ENCODE measurements at places on chromosomes 12 and 14.

DNA sequence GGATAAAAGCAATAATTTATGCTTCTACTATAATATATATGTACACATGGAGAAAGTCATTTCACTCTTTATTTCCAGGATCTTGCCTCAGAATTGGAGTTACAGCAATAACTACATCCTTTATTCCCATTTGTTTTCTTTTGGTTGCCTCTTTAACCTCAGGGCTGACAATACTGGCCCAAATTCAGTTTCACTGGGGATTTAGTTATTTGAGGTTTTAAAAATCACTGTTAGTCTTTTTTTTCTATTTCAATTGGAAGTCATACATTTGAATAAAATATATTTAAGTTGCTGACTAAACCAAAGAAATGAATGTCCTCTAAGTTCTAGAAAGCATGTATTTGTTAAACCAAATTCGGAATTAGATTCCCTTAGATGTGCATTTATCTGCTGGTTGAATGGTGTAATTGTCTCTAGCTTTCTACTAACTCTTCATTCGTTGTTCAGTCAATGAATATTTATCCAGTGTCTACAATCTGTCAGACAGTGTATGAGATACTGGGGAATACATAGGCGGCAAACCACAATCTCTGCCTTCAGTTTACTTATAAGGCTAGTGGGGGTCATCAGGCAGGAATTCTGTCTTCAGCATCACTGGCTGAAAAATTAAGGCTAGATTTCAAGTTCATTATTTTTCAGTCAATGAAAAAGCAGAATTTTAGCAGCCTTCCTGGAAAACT is 190.8 kb upstream of the ARHGAP5 start:
- no peak for DNase-seq

DNA sequence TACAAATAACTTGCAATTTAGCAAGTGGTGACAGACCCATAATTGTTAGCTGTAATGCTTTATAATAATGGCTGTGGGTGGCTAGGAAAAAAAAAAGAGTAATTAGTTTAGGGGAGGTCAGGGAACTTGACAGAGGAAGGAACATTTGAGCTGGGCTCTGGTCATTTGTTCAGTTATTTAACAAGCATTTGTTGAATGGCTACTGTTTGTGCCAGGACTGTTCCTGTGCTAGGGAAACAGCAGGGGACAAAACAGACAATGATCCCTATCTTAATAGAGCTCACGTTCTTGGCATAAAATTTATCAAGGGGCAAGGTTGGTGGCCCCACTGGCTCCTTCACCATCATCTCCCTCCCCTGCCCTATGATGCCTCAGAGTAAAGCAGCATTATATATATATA is 18.5 kb downstream of the CHST11 start:
- DNase-seq: no peak

DNA sequence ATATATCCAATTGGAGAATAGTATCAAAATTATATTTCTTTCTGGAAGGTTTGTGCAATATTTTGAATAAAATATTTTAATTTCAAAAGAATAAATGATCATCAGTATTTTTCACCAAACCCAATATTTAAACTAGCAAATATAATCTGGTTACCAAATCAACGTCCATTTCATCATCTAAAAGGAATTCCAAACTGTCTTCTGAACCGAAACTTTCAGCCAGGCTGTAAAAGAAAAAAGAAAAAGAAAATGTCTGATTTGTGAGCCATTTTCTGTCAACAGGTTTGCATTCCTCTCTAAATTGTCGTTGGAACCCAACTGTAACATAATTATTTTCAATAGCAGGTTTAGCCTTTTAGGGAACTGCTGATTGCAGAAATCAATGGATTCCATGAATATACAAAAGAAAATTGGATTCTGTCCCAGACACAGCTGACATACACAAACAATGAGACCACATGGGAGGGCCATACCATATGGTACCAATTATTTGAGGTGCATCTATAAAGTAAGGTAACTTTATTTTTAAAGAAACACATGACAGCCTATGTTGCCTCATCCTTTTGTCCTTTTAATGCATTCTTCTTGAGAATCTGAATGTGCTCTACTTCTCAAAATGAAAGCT is 22.7 kb downstream of the SNRPF start:
- DNase-seq: no peak

- no peak for DNase-seq
Measured at GRCh38 chr14:37709419-37710195, 114.2 kb downstream of the TTC6 start.

DNA sequence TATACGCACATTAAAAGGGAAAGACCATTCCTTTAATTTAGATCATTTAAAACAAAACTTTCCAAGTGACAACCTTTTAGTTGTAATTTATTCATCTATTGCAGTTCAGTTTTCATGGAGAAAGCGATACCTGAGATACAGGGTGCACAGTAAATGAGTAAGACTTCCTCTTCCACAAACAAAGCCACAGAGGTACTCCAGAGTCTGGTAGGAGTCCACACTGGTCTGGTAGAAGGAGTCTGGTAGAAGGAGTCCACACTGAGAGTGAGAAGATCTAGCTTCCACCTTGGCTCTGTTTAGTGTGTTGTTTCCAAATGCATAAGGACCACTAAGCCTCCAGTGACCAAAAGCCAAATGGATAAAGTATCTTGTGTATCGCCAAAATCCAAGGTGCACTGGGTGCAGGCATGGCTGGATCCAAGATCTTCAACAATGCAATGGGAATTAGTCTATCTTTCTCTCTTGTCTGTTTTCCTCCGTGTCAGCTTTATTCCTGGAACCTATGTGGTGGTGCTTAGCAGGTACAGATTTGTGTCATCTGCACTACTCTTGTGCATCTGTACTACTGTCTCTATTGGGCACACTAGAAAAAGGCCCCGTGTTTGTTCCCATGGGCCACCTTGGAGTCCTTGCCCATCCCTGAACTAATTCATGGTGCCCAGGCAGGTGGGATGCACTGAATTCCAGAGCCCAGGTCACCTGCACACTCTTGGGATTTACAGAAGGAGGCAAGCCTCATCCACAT is 331.1 kb downstream of the BCL11B start:
- no peak for DNase-seq

- no peak for DNase-seq
Measured at GRCh38 chr14:56905282-56905681, 95.0 kb upstream of the OTX2 start.

- no peak for DNase-seq
Measured at GRCh38 chr12:1525858-1526257, 68.5 kb downstream of the FBXL14 start.

DNA sequence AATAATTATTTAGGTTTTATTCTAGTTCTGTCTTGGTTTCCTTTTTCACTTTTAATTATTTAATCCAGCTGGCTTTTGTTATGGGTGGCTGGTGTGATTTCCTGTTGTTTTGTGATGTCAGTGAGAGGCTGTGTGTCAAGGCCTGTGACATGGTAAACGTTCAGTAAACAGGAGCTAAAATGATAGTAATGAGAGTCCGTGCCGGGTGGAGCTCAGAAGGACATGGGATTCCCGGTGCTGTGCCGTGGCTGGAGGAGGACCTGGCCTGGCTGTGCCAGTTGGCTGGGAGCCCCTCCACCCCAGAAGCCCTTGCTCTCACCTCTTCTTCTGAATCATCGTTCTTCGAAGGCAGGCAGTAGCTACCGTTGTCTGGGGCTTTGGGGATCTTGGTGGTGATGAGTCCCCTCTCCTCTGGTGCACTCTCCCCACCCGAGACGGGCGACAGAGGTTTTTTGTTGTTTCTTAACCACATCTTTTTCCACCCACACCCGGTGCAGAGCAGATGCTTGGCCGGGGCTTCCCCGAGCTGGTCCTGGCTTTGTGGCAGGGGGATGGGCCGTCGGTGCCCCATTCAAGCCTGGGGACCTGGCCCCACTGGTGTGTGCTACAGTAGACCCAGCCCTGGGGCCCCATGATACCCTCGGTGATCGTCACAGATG is 29.1 kb downstream of the SH2B3 start:
- DNase-seq: peak; percentile 68

GRCh38 chr12:27974735-27975221 is 2.2 kb upstream of the PTHLH start:
- no peak for DNase-seq

DNA sequence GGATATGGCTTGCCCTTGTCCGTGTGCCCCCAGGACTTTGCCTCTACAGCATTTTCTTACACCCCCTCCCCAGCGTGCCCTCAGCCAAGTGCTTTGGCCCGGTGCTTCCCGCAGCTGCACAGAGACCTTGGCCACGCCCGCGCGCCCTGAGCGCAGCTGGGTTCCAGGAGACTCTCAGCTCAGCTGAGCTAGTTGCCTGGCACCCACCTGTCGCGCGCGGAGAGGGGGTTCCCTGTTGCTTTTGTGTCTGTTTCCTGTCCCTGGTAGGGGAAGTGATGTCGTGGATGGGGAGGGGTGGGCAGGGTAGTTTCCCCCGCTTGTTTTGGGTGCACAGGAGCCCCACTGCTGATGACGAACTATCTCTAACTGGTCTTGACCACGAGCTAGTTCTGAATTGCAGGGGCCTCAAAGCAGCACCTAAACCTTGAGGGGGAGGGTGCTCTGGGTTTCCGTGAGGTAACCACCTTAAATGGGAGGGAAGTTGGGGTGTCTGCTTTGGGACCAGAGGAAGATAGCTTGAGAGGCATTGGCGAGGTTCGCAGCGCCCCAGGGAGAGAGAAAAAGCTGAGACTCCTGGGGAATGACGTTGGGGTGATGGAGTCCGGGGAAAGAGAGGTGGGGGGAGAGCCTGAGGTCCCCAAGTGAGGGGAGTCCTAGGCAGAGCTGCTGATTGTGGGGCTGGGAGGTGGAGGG is 1.5 kb downstream of the DIO3 start:
- no peak for DNase-seq

GRCh38 chr12:32030151-32030550 is 70.9 kb downstream of the RESF1 start:
- DNase-seq: no peak

DNA sequence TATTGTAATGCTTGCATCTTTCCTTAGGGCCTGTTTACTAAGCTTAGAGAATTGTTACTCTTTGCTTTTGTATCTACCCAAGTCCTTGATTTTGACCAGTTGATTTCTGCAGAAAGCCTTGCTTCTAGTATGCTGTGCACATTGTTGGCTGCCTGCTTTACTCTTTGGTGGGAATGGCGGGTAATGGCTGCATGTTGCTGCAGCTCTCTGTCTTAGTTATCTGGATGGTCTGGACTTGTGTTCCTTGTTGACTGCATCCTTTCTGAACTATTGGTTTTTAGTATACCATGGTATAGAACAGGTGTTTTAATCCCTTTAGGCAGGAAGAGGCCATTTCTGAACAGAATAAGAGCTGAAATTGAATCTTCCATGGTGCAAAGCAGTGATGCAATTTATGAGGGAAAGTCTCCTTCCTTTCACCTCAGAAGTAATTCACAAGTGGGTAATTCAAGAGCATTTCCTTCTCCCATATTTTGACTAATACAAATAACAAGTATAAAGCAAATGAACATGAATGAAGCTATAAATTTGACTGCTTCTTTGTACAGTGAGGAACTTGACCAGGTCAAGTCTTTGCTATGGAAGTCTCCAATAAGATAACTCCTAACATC is 466.4 kb downstream of the NPAS3 start:
- DNase-seq: no peak

- DNase-seq: no peak
Measured at GRCh38 chr12:47079981-47080724, 394 bp upstream of the AMIGO2 start.

DNA sequence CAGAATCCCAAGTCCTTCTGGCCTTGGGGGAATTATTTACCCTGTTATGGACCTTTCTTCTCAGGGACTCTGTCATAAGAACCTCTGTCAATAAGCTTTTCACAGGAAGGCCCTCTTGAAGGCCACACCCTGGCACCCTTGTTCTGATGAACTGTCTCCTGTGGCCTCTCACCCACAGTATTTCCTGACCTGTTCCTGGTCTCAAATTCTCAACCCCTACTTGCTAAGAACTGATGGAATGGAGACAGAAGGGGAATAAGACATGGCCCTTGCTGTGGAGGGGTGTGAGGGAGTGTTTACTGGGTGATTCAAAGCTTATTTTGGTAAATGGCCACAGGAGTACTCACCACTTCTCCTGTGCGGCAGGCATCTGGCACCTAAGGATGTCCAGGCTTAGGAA is 1082.9 kb downstream of the BCL11B start:
- DNase-seq: no peak

- DNase-seq: no peak
Measured at GRCh38 chr14:101109981-101110728, 206.6 kb upstream of the RTL1 start.

DNA sequence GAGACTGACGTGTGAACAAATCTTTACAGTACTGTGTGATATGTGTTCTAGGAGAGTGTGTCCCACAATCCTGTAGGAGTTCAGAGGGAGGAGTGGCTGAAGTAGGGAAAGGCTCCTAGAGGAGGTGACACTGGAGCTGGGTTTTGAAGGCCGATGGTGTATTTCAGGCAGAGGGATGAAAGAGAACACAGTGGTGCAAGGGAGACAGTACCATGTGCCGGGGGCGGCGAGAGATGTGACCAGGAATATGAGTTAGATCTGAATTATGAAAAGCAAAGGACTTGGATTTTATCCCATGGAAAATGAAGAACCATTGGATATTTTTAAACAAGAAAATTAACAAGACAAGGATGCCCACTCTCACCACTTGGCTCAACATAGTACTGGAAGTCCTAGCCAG is 77.0 kb upstream of the ESRRB start:
- no peak for DNase-seq

DNA sequence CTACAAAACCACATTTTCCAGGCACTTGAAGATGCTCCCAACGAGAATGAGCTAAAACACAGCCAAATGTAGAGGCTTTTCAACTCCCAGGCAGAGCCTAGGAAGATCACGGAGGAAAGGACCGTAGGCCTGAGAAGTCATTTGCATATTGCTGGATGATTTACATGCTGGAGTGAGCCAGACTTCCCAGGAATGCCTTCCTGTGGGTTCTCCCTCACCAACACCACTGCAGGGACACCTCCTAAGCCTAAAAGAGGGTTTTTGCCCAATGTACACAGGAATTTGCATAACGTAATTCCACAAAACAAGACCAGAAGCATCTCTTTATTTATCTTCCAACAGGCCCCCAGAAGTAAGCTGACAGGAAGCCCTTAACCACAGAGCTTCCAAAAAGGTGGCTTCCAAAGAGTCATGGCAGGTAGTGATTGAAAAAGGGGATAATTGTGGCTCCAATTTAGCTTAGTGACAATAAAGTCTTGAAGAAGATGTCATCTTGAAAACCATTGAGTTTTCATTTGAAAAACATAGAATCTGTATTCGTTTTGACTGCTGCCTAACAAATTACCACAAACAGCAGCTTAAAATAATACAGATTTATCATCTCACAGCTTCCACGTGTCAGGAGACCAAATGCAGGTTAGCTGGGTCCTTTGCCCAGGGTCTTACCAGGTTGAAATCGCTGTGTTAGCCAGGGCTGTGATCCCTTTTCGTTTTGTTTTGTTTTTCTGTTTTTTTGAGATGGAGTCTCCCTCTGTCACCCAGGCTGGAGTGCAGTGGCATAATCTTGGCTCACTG is 116.2 kb downstream of the EGLN3 start:
- no peak for DNase-seq

DNA sequence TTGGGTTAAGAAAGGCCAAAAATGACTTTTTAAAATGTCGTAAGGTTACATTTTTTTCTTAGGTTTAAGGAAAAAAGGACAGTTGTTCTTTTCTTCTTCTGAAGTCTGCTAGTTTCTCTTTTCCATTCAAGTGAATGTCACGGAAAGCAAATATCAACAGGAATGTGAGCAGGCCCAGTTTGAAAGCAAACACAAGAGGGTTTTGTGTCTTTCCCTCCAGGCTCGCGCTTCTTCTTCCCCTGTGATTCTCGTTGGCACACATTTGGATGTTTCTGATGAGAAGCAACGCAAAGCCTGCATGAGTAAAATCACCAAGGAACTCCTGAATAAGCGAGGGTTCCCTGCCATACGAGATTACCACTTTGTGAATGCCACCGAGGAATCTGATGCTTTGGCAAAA is 85.4 kb downstream of the LRRK2 start:
- DNase-seq: no peak

GRCh38 chr12:114698566-114699163 is 14.7 kb upstream of the TBX3 start:
- no peak for DNase-seq

Data from stimulated activated CD4-positive, alpha-beta T cell treated with anti-CD3 and anti-CD28 coated beads, Interleukin-15, amount 100 ng/mL, for 48 hours (primary cell).